ENCODE measurements at places on chromosomes 7 and 10.
A peak's percentile ranks its signal among the peaks of the same experiment; 100 is the strongest.

DNA sequence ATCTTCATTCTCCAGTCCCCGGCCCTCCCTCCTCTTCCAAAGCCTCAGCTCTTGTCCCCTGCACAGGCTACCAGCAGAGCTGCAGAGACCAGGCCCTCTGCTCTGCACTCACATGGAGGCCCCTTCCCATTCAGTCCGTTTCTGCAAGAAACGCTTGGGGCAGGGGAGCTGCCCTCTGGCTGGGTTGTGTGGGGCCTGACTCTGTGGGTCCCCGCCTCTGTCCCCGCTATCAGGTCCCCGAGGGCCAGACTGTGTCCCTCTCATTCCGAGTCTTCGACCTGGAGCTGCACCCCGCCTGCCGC, 1.5 kb downstream of the PCOLCE start:
- no peak for DNase-seq

DNA sequence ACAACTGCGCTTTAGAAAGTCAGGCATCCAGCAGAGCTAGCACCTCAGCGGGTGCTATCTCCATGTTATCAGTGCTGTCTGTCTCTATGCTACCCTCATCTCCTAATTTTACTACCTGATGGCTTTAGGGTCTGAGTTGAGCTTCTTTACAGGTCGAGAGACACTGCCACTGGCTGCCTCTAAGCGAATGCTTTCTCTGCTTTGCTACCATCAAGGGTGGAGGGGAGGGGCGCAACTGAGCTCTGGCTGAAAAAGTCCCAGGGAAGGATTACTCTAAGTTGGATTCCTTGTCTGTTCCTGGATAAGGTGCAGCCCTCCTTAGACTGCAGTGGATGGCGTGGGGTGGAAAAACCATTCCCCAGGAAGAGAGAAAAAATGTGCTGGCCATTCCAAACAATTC, 105.7 kb downstream of the CDK14 start:
- DNase-seq, result no peak

DNA sequence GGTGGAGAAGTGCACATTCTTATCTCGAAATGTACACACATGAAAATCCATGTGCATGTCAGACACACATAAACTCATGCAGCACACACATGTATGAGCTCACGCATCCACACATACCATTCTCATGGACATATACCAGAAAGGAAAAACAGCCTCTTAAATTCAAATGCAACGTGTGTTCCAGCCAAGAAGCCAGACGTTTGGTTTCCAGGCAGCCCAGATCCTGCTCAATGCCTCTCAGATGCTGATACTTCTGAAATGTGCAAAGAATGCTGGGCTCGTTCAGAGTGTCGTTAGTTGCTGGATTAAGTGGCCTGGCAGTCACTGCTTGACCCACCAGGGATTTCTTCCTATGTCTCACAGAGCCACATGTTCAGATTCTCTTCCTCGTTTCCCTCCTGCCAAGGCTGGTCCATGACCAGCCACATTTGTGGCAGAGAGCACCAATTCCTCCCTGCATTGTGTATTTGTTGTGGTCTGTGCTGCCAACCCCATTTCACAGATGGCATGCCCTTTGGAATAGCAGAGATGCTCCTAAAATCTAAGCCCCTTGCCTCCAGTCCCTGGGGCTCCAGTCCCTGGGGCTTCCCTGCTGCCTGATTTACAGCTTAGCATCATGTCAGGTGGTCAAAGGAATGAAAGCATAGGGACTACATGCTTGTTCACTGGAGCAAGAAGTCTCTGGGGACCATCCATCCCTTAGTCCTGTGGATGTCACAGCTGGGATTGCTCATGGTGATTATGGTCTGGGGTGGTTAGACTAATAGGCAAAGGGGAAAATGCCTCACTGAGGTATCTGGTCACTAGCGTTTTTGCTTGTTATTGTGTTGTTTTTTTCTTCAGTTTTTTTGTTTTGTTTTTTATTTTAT, 426.6 kb downstream of the PLXNA4 start:
- no peak for DNase-seq

DNA sequence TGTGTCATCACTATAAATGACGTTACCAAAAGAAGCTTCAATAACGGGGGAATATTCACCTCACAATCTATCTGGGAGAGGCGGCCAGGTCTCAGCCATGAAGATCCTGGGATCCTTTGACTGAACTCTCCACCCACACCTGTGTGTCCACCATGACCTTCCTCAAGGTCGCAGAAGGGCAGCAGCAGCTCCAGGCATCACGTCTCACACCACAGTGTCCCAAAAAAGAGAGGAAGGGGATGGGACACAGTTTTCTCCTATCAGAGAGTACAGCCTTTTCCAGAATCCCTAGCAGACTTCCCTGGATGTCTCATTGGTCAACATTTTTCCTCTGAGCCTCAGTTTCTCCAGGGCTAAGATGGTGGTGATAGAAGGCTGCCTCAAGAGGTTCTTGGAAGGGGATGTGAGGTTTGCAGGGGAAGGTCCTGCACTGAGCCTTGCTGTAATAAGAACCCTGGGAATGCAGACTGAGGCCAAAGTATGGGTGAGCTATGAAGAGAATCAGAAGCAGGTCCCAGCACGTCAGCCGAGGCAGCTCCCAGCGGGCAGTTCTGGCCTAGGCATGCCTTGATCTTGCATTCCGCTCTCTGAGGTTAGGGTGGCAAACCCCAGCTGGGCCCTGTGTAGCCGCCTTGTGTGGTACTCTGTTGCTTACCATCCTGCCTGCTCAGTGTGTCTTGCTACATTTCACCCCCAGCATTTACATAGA, 63.8 kb downstream of the COL26A1 start:
- DNase-seq, result no peak

GRCh38 chr10:61791216-61791615, 110.3 kb upstream of the ARID5B start:
- no peak for DNase-seq

DNA sequence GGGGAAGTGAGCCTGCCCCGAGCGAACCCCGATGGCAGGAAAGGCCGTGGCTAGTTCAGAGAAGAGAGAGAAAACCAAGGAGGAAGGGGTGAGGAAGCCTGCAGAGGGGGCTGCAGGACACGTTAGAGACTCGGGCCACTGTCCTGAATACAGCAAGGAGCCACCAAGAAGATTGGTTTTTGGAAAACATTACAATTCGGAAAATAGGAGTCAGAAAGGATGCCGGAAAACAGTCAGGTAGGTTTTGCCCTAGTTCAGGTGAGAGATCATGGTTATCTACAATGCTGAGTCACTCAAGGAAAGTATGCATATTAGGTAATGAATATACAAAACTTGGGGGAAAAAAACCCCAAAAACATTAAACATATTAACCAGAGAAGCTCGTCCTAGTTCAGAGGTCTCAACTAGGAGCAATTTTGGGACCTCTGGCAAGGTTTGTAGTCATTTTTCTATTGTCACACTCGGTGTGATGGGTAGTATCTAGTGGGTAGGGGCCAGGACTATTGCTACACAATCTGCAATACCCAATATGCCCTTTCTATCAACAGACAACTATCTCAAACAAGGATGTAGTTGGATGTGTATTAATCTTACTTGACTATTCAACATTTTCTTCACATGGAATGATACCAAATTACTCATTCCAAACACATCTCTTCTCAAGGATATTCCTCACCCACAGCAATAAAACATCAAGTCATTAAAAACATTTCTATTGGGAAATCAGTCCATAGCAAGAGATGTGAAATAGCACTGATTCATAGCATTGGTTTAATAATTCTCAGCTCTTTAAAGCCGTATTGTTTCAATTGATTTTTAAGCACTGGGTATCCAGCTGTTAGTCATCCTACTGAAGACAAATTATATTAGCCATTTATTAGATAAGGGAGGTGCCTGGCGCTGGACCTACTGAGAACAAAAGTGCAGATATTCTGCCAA, 74.4 kb upstream of the RSU1 start:
- peak; percentile 2 for DNase-seq

DNA sequence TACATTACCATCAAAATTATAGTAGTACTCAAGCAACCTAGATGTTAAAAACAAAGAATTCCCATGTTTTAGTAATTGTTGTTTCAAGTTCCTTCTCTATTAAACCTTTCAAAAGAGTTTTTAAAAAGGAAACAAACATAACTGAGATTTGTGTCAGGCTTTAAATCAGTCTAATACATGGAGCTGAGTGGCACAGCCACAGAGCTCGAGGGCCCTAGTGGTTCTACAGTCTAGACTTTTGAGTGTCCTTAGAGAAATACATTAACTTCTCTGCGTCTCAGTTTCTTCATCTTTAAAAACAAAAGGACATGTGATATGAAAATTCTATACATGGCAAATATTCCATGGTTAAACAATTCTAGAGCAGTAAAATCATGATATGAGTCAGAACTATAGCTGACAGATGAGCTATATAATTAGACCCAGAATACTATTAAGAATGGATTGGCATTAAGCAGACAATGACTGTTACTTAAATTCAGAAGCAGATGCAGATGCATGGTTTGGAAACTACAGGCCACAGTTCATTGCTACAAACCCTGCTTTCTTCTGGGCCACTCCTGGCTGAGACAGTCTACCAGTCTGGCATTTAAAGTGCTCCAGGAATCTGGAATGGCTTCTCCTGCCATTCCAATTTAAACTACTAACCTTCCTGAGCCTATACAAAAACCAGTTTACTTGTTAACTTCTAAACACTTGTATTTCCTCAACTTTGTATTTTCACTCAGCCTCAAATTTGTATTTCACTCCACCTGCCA, 77.4 kb downstream of the EPC1 start:
- DNase-seq, result no peak

- no peak for DNase-seq
Observed at GRCh38 chr7:139941421-139941820, 112.4 kb downstream of the TBXAS1 start.

GRCh38 chr10:116437076-116437692, 9.5 kb downstream of the PNLIPRP3 start:
- DNase-seq, result no peak

DNA sequence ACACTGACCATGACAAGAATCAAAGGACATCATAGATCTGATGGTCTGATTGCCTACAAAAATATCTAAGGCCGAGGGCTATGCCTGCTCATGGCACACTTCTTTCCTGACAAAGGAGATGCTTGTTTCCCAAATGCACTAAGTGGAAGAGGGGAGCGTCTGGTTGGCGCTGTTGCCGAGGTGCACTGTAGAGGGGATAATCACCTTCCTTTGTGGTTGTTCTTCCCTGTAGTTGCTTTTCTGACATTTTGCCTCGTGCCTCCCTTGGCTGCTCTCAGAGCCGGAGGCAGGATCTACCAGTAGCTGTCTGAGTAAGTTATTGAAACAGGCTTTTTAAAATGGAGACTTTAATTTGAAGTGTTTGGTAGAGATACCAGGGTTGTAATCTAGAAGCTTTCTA, 352.0 kb downstream of the SORCS3 start:
- no peak for DNase-seq

DNA sequence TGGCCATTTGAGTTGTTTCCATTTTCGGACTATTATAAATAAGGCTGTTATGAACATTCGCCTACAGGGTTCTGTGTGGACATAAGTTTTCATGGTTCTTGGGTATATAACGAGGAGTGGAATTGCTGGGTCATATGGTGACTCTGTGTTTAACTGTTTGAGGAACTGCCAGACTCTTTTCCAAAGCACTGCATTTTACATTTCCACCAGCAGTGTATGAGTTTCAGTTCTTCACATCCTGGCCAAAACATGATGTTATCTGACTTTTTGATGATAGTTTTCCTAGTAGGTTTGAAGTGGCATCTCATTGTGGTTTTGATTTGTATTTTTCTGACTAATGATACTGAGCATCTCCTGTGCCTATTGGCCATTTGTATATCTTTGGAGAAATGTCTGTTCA, 5.4 kb downstream of the SUV39H2 start:
- DNase-seq, result no peak

DNA sequence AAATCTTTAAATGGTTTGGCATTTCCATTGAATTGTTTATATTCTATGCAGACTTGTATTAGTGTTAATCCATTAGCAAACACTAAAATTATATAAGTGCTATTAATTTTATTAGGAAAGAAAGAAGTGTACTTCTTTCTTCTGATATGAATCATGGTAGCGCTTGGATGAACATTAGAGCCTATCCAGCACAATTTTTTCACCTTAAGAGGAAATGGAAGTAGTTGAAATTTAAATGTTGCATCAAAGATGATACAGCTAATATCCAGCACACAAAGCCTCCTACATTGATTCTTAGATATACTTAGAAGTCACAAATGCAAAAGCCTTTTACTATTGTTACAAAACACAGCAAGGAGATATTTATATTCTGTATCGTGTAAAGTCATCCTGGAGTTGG, 174.5 kb downstream of the AHR start:
- DNase-seq, result no peak

- DNase-seq, result no peak
Observed at GRCh38 chr7:21542891-21543527, at the start of gene DNAH11. TSS of gene DNAH11 (plus strand) at chr7:21543039. CDS start at chr7:21543246, 207 bp downstream.

GRCh38 chr7:142801601-142802295, 31.0 kb downstream of the PRSS2 start:
- DNase-seq, result no peak

GRCh38 chr10:31034098-31034909, 2.6 kb upstream of the ZNF438 start:
- DNase-seq, result no peak

DNA sequence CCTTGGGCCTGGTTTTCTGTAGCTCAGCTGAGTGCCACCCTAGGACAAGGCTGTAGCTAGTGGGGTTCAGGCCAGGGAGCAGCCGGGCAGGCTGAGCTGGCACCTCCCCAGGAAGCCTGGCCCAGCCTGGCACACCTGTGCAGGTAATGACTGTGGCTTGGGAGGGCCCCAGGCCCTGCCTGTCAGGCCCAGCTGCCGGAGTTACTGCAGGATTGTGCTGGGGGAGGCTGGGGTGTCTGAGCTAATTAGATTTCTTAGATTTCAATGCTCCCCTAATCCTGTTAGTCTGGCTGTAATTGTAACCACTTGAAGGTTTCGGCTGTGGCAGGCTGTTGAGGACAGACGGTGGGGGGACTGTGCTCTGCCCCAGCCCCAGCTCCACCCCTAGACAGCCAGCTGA, 6.0 kb downstream of the ZMIZ1 start:
- no peak for DNase-seq

DNA sequence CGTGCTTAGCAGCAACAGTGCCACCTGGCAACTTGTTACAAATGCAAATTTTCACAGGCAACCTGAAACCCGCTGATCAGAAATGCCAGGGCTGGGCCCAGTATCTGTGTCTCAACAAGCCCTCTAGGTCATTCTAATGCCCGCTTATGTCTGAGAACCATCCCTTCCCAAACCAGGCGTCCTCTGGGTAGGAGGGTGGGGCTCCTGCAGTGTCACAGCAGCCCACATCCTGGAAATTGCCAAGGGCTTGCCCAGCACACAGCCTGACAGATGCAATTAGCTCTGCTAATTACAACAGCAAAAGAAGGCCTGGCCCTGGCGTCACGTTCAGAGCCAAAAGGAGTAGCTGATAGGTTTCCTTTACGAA, 15.9 kb downstream of the ITPRIP start:
- no peak for DNase-seq

DNA sequence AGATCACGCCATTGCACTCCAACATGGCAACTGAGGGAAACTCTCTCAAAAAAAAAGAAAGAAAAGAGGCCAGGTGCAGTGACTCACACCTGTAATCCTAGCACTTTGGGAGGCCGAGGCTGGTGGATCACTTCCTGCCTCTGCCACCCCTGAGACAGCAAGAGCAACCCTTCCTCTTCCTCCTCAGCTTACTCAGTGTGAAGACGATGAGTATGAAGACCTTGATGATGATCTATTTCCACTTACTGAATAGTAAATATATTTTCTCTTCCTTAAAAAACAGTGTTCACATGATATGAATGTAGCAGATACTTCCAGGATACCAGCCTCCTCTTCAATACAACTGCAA, 2.1 kb upstream of the ZKSCAN1 start:
- DNase-seq, result no peak

GRCh38 chr7:81111358-81111757, 192.5 kb upstream of the SEMA3C start:
- no peak for DNase-seq
